ENCODE measurements at places on chromosomes 16 and 17. TPM values are rescaled to one million over a fixed set of nuclear protein-coding genes. Genes with fewer than 3 reads are reported as not detected.

Gene SPAG5
- total RNA-seq, result 30.9 TPM

Gene KCNH4
- not detected for total RNA-seq

Gene SYT17
- 10.7 TPM for total RNA-seq

Gene METRN
- total RNA-seq, result 97.1 TPM

Gene FADS6
- 0.82 TPM for total RNA-seq

Gene IL21R
- total RNA-seq, result 0.29 TPM

Gene CIAO3
- total RNA-seq, result 44.5 TPM

Gene MYCBPAP
- 4.1 TPM for total RNA-seq

DNA sequence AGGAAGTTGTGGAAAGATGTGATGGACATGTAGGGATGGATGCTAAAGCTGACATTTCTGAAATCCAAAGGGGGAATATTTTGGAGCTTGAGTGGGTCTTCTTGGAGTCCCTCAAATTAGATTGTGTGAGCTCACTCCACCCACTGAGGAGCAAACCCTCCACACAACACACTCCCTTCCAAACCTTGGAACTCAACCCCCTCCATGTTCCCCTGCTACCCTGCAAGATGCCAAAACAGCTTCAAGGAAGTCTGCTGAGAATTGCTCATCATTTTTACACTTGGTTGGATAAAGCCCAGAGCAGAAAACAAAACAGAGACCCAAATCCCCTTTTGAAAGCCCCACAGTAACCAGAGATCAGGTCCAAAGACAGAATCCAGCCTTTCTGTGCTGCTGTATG is 103.3 kb upstream of the ERCC4 start:
- no peak overlapping the region for H3K4me3 ChIP-seq
- no peak overlapping the region for H3K27ac ChIP-seq
- no peaks in the 10 kb centered on the region for H3K36me3 ChIP-seq
- no peak for DNase-seq
- no peaks in the 10 kb centered on the region for H3K4me1 ChIP-seq

- no peak overlapping the region for H3K27ac ChIP-seq
- H3K4me1 ChIP-seq, result no peaks in the 10 kb centered on the region
- DNase-seq, result peak; percentile 56
- peaks cover 22% of the 10 kb centered on the region for H3K36me3 ChIP-seq
- H3K4me3 ChIP-seq, result no peak overlapping the region
Observed at GRCh38 chr17:44398692-44399691, 9.5 kb upstream of the ITGA2B start.

- no peaks in the 10 kb centered on the region for H3K27me3 ChIP-seq
- no peak overlapping the region for H3K4me3 ChIP-seq
- H3K27ac ChIP-seq, result no peak overlapping the region
- DNase-seq, result no peak
- peaks cover 16% of the 10 kb centered on the region for H3K4me1 ChIP-seq
- peaks cover 5% of the 10 kb centered on the region for H3K36me3 ChIP-seq
Observed at GRCh38 chr16:49498264-49498663, 124.7 kb downstream of the C16orf78 start.

DNA sequence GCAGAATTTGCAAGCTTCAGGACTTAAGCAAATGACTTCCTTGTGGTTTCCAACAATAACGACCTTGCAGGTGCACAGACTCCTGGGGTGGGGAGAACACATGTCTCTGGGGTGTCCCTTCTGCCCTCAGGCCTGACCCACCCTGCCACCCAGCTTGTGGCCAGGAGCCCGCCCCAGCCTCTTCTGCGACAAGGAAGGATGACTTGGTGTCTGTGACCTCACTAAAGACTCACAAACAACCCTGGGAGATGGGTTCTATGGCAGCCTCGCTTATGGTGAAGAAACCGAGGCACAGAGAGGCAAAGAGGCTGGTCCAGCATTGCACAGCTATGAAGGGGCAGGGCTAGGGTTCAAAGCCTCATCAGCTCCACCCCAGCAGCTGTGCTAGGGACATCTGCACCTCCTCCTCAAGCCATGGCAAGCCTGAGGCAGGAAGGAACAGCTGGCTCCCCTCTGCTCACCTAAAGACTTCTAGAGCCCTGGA is 2.6 kb downstream of the ATP2A3 start:
- H3K4me1 ChIP-seq, result peaks cover 26% of the 10 kb centered on the region
- no peaks in the 10 kb centered on the region for H3K36me3 ChIP-seq
- H3K27me3 ChIP-seq, result peaks cover 49% of the 10 kb centered on the region
- H3K27ac ChIP-seq, result no peak overlapping the region
- no peak for DNase-seq

DNA sequence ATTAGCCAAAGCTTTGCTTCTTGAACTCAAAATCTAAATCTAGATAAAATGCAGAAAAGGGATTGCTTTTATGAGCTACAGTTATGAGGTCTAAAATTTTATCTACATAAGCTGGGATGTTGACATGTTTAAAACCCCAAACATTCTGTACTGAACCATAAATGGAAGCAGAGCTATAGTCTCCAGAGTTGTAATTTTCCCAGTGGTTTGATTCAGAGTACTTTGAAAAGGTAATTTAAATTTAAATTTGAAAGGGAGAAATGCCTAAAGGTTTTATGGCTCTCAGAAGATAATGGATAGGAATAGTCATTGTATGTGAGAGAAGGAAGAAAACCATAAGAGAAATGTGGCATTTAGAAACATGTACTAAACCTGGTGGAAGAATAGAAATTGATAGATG is 163.2 kb downstream of the PPM1E start:
- no peak overlapping the region for H3K4me3 ChIP-seq
- no peak overlapping the region for H3K27ac ChIP-seq

GRCh38 chr16:50478773-50479149 is 69.4 kb upstream of the NKD1 start:
- H3K4me1 ChIP-seq, result peaks cover 16% of the 10 kb centered on the region
- H3K27ac ChIP-seq, result no peak overlapping the region
- peaks cover 1% of the 10 kb centered on the region for H3K27me3 ChIP-seq
- no peak for DNase-seq
- H3K36me3 ChIP-seq, result peaks cover under 1% of the 10 kb centered on the region

- peaks cover 5% of the 10 kb centered on the region for H3K4me1 ChIP-seq
- DNase-seq, result no peak
- no peak overlapping the region for H3K27ac ChIP-seq
- peaks cover 23% of the 10 kb centered on the region for H3K36me3 ChIP-seq
- no peaks in the 10 kb centered on the region for H3K27me3 ChIP-seq
Observed at GRCh38 chr17:54932711-54933110, 32.1 kb downstream of the TOM1L1 start.

GRCh38 chr17:70493277-70493874 is 324.0 kb downstream of the KCNJ2 start:
- no peaks in the 10 kb centered on the region for H3K36me3 ChIP-seq
- DNase-seq, result no peak
- H3K4me3 ChIP-seq, result no peak overlapping the region
- no peaks in the 10 kb centered on the region for H3K4me1 ChIP-seq
- no peaks in the 10 kb centered on the region for H3K27me3 ChIP-seq

GRCh38 chr16:3798838-3799237 is 81.5 kb upstream of the TRAP1 start:
- H3K36me3 ChIP-seq, result peaks cover 10% of the 10 kb centered on the region
- DNase-seq, result no peak
- no peaks in the 10 kb centered on the region for H3K27me3 ChIP-seq

DNA sequence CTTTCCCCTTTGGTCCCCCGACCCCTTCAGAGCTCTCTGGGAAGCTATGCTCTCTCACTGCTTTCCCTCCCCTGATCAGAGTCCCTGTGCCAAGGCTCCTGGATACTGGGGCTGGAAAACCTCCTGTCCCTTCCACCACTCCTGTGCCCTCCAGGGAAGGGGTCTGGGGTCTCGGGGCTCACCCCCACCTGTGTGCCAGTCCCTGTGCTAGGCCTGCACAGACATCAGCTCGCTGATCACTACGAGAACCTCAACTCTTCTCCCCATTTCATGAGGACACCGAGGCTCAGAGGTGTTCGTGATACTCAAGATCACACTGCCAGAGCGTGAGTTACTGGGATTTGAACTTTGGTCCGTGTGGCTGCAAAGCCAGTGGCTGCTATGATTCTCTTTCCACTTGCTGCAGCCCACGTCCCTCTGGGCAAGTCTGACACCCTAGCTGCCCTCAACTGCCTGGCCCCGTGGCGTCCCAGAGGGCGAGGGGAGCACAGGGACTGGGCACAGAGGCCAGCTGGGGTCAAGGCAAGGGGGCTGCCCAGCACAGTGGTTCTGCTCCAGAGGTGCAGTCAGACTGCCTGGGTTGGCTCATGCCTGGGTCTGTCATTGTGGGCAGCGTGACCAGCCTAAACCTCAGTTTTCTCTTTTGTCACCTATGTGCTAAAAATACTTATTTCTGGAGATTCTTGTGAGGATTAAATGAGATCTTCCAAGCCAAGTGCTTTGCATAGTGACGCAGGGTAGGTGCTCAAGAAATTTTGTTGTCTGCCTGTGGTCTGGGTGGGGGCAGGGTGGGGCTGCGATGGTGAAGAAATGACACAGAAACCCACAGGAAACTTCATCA is 43.8 kb upstream of the TOB1 start:
- H3K27me3 ChIP-seq, result no peaks in the 10 kb centered on the region
- H3K4me3 ChIP-seq, result no peak overlapping the region
- H3K4me1 ChIP-seq, result peaks cover 36% of the 10 kb centered on the region
- DNase-seq, result no peak
- peak overlapping the region; percentile 98 for H3K27ac ChIP-seq

- H3K4me1 ChIP-seq, result peaks cover 56% of the 10 kb centered on the region
- peaks cover 6% of the 10 kb centered on the region for H3K36me3 ChIP-seq
- peak overlapping the region; percentile 96 for H3K27ac ChIP-seq
Observed at GRCh38 chr16:73047221-73047535, 750 bp downstream of the ZFHX3 start.

GRCh38 chr17:17345294-17345597 is 42.1 kb downstream of the NT5M start:
- H3K36me3 ChIP-seq, result no peaks in the 10 kb centered on the region
- no peak overlapping the region for H3K4me3 ChIP-seq
- no peak for DNase-seq
- no peak overlapping the region for H3K27ac ChIP-seq
- no peaks in the 10 kb centered on the region for H3K4me1 ChIP-seq
- H3K27me3 ChIP-seq, result no peaks in the 10 kb centered on the region

DNA sequence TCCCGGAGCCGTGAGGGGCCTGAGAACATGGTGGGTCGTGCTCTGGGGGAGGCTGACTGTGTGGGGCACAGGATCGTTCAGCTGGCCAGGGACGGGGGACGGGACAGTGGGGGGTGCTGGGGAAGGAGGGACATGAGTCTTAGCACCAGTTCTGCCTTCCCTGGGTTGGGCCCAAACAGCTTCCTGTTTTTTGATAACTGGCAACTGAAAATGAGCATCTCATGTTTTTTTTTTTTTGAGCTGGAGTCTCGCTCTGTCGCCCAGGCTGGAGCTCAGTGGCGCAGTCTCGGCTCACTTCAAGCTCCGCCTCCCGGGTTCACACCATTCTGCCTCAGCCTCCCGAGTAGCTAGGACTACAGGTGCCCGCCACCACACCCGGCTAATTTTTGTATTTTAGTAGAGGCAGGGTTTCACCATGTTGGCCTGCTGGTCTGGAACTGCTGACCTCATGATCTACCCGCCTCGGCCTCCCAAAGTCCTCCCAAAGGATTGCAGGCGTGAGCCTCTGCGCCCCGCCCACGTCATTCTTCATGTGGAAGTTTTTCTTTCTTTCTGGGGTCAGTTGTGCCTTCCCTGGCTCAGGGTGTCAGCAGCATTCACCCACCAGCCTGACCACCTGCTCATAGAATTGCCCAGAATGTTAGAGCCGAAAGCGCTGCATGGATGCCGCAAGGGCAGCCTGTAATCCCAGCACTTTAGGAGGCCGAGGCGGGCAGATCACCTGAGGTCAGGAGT is 6.4 kb downstream of the ASPSCR1 start:
- no peak for DNase-seq
- no peaks in the 10 kb centered on the region for H3K27me3 ChIP-seq
- no peaks in the 10 kb centered on the region for H3K4me1 ChIP-seq
- H3K4me3 ChIP-seq, result no peak overlapping the region
- H3K36me3 ChIP-seq, result peaks cover 7% of the 10 kb centered on the region

DNA sequence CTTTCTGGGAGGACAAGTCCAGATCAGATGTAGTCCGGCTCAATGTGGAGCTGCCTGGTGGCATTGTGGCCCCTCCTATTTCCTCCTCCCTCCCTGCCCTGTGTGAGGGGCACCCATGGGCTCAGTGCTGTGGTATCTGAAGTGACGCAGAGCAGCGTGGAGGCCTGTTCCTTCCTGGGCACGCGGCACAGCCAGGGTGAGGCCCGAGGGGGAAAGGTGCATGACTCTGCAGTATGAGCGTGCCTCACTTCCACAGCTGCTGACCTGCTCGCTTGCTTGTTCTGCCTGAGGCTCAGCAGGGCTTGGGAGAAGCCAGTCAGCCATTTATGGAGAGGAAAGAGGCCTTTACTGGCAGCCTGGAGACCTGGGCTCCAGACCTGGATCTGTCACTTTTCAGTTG is 11.7 kb downstream of the TMEM238L start:
- H3K27ac ChIP-seq, result no peak overlapping the region
- H3K36me3 ChIP-seq, result no peaks in the 10 kb centered on the region
- peaks cover 3% of the 10 kb centered on the region for H3K27me3 ChIP-seq

- H3K4me3 ChIP-seq, result peak overlapping the region; percentile 75
- peaks cover 43% of the 10 kb centered on the region for H3K4me1 ChIP-seq
- H3K27me3 ChIP-seq, result no peaks in the 10 kb centered on the region
- DNase-seq, result no peak
- H3K27ac ChIP-seq, result peak overlapping the region; percentile 79
Observed at GRCh38 chr17:76700617-76701470, 9.9 kb downstream of the MXRA7 start.

DNA sequence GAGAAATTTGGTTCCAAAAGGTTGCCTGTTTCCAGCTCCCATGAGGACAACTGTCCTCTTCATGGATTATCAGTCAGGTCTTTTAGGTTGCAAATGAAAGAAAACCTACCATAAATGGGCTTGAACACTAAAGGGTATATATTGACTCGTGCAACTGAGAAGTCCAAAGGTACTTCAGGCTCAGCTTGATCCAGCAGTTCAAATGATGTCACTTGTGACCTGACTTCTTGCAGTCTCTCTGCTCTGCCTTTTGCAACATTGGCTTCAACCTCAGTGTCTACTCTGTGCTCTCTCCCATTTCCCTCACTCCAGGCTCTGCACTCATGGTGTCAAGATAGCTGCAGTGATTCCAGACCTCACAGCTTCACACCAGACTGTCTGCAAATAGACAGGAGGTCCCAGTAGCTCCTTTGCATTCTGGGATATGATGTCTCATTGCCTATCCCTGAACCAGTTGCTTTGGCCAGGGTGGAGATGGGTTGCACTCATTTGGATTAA is 5.5 kb upstream of the CALB2 start:
- H3K27me3 ChIP-seq, result peaks cover 43% of the 10 kb centered on the region
- no peak overlapping the region for H3K4me3 ChIP-seq
- H3K4me1 ChIP-seq, result no peaks in the 10 kb centered on the region
- H3K36me3 ChIP-seq, result no peaks in the 10 kb centered on the region

GRCh38 chr16:67779256-67780014 is 26.9 kb downstream of the RANBP10 start:
- no peak overlapping the region for H3K4me3 ChIP-seq
- no peak overlapping the region for H3K27ac ChIP-seq
- H3K27me3 ChIP-seq, result no peaks in the 10 kb centered on the region

GRCh38 chr17:4215882-4216570 is 47.8 kb downstream of the ANKFY1 start:
- no peak overlapping the region for H3K4me3 ChIP-seq
- no peak for DNase-seq
- peak overlapping the region; percentile 78 for H3K27ac ChIP-seq
- H3K4me1 ChIP-seq, result peaks cover 13% of the 10 kb centered on the region
- peaks cover 7% of the 10 kb centered on the region for H3K36me3 ChIP-seq
